ENCODE measurements at places on chromosomes 1 and 21. TPM values are rescaled to one million over a fixed set of nuclear protein-coding genes. Genes with fewer than 3 reads are reported as not detected.

- no peak overlapping the region for H3K27ac ChIP-seq
- H3K4me1 ChIP-seq = peaks cover 19% of the 10 kb centered on the region
- no peak for DNase-seq
- no peaks in the 10 kb centered on the region for H3K27me3 ChIP-seq
These were observed 35.2 kb upstream of the EXOSC10 start for GRCh38 chr1:11134898-11135266.

DNA sequence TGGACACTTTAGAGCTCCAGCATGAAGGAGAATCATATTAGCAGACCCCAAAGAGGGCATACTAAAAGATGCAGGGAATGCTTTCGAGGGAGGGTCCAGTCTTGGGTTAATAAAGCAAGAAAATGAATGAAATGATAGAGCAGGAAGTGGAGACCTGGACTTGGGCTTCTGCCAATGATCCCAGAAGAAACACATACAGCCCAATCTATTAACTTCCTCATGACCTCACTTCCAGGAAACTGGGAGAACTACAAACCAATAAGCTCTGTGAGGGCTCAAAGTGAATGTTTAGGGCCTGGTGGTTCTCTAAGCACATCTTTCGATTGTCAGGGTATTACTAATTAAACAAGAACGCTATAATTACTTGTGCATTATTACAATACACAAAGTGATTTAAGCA is 53.6 kb upstream of the SSX2IP start:
- H3K4me3 ChIP-seq = no peak overlapping the region
- H3K27me3 ChIP-seq = no peaks in the 10 kb centered on the region
- H3K27ac ChIP-seq = no peak overlapping the region
- no peaks in the 10 kb centered on the region for H3K36me3 ChIP-seq
- no peak for DNase-seq

DNA sequence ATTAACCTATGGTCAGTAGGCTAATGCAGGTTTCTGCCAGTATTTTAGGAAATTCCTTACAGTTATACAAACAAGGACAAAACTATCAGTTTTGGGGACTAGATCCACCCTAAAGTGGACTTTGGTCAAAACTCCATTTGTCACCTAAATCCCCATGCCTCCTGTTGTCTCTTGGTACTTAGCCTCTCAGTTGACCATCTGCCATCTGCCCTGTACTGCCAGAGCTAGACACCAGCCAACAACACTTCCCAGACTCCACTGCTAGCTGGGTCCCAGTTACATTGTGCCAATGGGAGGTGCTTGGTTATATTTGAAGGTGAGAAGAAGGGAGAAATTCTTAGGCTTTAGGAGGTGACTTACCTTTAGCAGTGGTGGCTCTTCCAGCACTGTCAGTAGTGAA is 17.0 kb upstream of the BSDC1 start:
- no peaks in the 10 kb centered on the region for H3K4me1 ChIP-seq
- H3K27me3 ChIP-seq = no peaks in the 10 kb centered on the region
- no peaks in the 10 kb centered on the region for H3K36me3 ChIP-seq
- no peak overlapping the region for H3K4me3 ChIP-seq

DNA sequence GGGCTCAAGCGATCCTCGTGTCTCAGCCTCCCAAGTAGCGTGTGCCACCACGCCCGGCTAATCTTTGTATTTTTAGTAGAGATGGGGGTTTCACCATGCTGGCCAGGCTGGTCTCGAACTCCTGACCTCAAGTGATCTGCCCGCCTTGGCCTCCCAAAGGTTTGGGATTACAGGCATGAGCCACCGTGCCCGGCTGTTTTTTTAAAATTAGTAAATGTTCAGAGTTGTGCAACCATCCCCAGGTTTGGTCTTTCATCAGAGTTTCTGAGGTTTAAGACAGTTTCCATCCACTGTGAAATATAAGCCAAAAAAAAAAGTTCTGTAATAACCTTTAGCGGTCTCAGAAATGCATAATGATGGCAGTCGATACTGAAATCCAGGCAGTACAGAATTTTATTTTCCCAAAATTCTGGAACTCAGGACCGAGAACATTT is 550 bp upstream of the SYT11 start:
- no peaks in the 10 kb centered on the region for H3K27me3 ChIP-seq
- peak overlapping the region; percentile 37 for H3K4me3 ChIP-seq
- no peak for DNase-seq
- peaks cover 10% of the 10 kb centered on the region for H3K36me3 ChIP-seq
- H3K27ac ChIP-seq = peak overlapping the region; percentile 86

GRCh38 chr1:59295618-59296017 is 1.3 kb upstream of the FGGY start:
- peaks cover 10% of the 10 kb centered on the region for H3K4me1 ChIP-seq
- no peaks in the 10 kb centered on the region for H3K36me3 ChIP-seq
- H3K4me3 ChIP-seq = peak overlapping the region; percentile 49
- H3K27ac ChIP-seq = peak overlapping the region; percentile 91

DNA sequence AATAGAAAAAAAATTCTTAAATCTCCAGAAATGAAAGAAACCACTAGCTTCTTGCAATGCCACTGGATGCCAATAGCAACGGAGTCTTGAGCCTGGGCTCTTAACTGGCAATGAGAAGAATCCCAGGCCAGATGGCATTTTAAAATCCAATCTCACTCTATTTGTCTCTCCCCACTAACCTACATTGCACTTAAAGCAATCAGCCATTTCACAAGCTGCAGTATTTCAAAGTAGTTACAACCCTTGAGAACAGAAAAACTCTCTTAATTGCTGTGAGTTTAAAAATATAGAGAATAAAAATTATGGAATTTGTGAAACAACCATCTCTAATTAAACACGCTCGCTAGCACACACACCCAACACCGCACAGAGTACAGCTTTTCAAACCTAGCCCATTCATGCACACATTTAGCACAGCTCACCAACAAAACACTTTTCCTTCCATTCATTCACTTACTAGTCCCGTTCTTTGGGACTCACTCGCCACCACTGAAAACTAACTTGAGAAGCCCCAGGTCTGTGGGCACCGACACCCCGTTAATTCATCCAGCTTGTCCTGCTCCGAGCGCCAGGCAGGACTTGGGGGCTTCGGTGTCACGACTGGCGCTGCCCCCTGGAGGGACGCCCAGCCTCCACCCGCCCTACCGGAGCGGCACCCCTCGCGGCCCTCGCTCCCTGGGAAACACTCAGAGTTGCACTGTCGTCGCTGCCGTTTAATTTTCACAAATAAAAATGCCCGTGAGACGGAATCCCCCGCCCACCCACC is 1.0 kb downstream of the DDAH1 start:
- no peak for DNase-seq
- peak overlapping the region; percentile 74 for H3K27ac ChIP-seq
- no peaks in the 10 kb centered on the region for H3K36me3 ChIP-seq

Gene RPE65
- total RNA-seq = not detected

Gene CD1E
- total RNA-seq = not detected
